ENCODE measurements at places on chromosomes 2 and 18. TPM values are rescaled to one million over a fixed set of nuclear protein-coding genes. Genes with fewer than 3 reads are reported as not detected.

- no peak for DNase-seq
Observed at GRCh38 chr2:133954636-133955035, 299.2 kb upstream of the MGAT5 start.

DNA sequence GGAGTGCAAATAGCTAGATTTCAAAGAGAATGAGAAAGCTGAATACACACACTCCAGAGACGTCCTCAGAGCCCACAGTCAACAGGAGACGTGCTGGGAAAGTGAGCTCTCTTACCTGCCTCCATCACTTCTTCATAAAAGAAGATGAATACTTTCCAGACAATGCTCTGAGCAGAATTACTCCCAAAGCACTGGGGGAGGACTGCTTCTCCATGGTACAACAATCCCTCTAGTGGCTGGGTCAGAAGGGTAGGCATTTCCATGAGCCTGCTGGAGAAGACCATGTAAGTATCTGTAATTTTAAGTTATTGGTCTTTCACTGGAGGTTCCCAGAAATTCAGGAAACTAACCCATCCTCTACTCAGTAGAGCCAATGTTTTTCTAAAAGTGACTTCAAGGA, 190.3 kb downstream of the RBM43 start:
- no peak for DNase-seq

- DNase-seq: no peak
Observed at GRCh38 chr2:105671156-105671555, 73.6 kb upstream of the NCK2 start.

- DNase-seq: no peak
Observed at GRCh38 chr2:203022751-203023150, 8.1 kb downstream of the NBEAL1 start.

- no peak for DNase-seq
Observed at GRCh38 chr2:175560521-175561169, 379.1 kb upstream of the ATP5MC3 start.

DNA sequence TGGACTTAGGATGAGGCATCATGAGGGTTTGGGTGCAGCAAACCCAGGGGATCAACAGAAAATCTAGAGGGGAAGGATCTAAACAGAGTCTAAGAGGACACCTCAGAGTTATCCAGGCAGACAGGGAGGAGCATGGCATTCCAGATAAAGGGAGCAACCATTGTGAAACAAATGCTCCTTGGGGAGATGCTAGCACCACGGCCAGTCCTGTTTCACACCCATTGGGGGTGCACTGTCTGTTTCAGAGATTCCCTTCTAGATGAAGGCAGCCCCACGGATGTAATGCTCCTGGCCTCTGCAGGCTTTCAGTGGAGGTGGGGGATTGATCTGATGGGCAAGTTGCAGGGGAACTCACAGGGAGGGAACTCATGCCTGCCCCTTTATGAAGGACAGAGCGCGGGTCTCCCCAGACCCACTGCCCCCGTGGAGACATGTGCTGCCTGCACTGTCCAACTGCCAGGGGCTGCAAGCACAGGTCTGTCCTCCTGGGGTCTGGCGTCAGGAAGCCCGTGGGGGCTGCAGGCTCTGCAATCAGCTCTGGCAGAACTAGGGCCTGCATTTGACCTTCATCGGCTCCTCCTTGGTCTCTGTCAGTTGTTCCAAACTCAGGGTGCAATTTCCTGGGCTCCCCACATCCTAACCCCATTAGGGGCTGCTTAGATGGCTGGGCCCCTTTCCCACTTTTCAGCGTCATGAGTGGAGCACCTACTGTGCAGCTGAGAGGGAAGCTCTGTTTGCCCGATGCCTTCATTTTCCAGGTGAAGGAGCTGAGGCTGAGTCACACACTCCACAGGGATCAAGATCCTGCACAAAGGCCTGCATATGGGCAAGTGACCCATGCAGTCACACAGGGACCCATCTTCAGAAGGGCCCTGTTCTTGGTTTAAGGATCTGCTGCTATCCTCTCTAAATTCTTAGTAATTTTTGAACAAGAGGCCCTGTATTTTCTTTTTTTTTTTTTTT, 163.4 kb downstream of the ARL4C start:
- no peak for DNase-seq

DNA sequence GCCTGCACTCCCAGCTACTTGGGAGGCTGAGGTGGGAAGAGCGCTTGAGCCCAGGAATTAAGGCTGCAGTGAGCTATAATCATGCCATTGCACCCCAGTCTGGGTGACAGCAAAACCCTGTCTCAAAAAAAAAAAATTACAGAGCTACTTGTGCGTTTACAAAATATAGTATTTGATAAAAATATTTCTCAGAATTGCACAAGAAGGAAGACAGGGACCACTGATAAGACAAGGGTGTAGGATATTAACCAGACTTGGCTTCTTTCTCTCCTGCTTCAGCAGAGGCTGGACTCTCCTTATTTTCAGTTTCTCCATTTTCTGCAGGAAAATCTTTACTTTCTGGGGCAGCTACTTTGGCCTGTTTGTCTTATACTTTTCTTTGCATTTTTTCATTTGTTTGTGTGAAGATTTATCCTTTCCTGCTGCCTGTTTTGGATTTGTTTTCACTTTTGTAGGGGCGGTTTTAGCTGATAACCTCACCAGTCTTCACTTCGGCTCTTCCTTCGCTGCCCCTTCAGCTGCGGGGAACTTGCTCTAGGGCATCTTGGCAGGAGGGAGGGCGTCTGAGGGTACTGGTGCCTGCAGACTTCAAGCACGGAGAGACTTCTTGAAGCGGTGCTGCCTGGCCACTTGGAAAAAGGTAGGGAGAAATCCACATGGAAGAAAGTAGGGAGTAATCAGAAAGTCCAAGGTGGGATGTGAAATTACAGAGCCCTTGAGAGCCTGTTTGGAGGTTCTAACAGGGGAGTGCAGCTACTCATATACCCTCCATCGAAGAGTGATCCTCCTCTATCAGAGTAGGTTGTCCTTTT, 14.9 kb upstream of the ZDBF2 start:
- DNase-seq: no peak

GRCh38 chr2:233270366-233270765, 18.9 kb downstream of the ATG16L1 start:
- no peak for DNase-seq

DNA sequence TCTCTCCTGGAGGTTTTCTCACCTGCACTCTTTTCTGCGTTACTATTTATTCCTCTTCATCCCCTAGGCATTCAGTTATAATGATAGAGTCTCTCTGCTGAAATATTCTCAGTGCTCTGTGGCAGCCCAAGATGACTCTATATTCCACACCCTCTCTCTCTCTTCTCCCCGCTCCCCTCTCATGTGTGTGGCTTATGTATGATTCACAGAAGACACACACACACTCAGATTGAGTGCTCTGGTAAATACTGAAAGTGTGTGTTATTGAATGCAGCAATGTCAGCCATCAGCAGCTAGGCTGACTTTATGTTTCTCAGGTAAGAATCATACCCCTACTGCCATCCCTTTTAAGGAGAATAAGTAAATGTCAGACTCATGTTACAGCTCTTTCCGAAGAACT, 201.2 kb downstream of the SLC4A10 start:
- no peak for DNase-seq

GRCh38 chr2:144801766-144802165, 281.8 kb upstream of the ZEB2 start:
- no peak for DNase-seq

DNA sequence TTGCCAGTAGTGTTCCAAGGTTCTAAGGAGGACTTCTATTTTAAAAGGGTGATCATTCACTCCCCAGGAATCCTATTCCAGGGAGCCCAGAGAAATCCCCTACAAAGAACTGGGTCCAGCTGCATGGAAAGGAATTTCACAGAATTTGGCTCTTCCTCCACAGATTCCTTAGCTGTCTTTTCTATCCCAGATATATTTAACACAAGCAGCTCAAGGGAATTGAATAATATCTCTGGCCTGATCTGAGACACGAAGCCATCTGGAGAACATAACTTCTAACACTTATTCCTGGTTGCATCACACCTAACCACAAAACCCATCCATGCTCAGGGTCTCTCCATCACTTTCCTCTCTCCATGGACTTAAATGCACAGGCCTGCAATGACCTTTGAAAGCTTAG, 306.7 kb upstream of the ACVR2A start:
- DNase-seq: no peak

GRCh38 chr18:31618801-31619200, 27.1 kb downstream of the TTR start:
- no peak for DNase-seq

GRCh38 chr2:236916181-236916580, 169.5 kb upstream of the COPS8 start:
- DNase-seq: no peak

DNA sequence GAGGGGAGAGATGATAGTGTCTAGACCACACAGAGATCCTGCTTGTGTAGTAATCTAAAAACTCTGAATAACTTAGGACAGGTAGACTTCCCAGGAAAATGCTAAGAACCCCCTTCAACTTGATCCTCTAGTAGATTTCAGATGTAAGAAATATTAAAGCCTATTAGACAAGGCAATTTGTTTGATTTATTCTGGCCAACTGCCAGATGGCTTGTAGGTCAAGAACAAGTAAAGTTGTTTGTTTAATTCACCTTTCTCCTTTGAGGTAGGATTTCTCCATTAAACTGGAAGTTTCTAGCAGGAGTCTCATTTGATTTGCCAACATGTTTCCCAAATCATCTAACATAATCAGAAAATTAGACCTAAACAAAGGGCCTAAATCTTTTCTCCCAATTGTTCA, 48.6 kb downstream of the SH3RF3 start:
- no peak for DNase-seq

GRCh38 chr2:18645315-18645714, 55.9 kb upstream of the NT5C1B start:
- no peak for DNase-seq

- no peak for DNase-seq
Observed at GRCh38 chr2:146981921-146982320, 862.9 kb upstream of the ACVR2A start.

DNA sequence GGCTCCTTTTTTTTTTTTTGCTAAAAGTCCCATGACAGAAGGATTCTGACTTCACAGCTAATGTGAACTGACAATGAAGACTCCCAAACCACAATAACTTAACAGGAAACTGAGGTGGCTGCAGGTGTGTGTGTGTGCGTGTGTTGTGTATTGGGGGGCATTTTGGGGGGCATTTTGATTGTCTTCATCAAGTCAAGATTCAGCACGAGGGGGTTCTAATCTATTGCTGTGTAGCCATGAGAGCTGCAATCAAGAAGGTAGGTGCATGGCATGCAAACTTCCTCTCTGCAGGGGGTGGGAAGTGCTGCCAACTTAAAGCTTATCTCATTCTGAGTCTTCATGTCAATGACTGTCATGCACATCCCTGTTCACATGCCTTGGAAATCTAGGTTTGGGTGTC, 25.2 kb downstream of the SPRED2 start:
- DNase-seq: no peak

DNA sequence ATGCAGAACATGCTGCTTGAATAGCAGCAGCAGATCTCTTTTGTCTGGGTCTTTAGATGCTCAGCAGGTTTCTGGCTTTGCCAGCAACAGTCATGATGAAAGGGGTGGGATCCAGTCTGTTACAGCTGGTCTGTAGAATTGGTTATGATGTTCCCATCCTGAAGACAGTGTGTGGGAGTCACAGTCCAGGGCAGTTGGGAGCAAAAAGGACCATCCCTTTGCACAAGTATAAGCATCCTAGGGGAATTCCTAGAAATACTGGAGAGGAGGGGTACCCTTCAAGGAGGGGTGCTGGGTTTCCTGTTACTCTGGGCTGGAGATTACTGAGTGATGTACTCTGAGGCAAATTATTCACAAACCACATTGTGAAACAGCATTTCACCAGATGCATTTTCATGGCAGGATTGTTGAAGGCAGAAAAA, 119.9 kb upstream of the RND3 start:
- no peak for DNase-seq

- no peak for DNase-seq
Observed at GRCh38 chr2:23498943-23499342, 114.0 kb downstream of the KLHL29 start.

DNA sequence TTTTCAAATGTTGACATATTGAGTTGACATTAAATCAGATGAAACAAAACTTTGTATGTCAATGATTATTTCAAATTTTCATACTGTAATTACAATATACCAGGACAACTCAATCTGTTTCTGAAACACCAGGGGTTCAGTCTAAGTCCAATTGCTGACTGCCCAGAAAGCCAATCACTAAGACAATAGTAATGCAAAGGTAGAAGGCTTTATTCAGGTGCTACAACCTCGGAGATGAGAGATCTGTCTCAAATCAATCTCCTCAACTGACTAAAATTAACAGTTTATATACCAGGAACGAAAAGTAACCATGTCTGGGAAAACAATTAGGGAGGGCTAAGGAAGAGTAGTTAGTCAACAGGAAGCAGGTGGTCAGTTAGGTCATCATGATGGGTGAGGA, 1400.4 kb downstream of the SUCLG1 start:
- DNase-seq: no peak

DNA sequence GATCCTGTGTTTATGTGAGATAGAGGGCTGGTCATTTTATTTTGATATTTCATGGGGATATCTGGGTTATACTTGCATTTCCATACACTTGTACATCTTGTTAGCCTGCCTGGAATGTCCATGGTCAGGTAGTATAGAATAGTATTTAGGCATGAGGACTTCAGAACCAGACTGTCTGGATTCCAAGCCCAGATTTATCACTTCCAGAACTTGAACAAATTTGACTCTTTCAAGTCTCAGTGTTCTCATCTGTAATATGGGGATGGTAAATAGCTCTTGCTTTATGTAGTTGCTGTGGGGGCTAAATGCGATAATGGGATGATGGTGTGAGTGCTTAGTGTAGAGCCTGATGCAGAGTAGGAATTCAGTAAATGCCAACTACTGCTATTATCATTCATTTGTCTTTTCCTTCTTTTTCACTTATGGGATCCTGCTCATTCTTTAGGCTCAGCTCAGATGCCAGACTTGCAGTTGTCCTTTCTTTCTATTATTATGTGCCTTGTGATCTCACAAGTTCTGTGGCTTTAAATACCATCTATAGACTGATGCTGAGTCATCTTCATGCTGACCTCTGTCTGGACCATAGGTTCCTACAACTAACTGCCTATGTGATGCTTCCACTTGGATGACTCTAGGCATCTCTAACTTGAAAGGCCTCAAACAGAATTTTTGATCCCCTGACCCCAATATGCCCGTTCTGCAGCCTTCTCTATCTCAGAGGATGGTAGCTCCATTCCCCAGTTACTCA, 67.4 kb downstream of the POLE4 start:
- no peak for DNase-seq

- no peak for DNase-seq
Observed at GRCh38 chr2:47006374-47007222, 91.0 kb upstream of the MCFD2 start.

The CDH20 gene
- total RNA-seq: 0.66 TPM

The BCL11A gene
- 0.64 TPM for total RNA-seq

The SLC9A2 gene
- 0.73 TPM for total RNA-seq

The IHH gene
- 0.66 TPM for total RNA-seq

The ASPRV1 gene
- total RNA-seq: 4.5 TPM

The C2orf66 gene
- total RNA-seq: not detected

The DTNB gene
- total RNA-seq: 7.8 TPM

The IL36RN gene
- not detected for total RNA-seq

The IMPACT gene
- 30.2 TPM for total RNA-seq

The CYP27C1 gene
- 0.29 TPM for total RNA-seq

The UGT1A10 gene
- not detected for total RNA-seq

The SERPINB11 gene
- total RNA-seq: not detected

The TDRD15 gene
- total RNA-seq: 0.59 TPM

The LINC00305 gene
- not detected for total RNA-seq

The CCDC68 gene
- total RNA-seq: 8.5 TPM

The POLR1B gene
- total RNA-seq: 15.7 TPM

The CD207 gene
- total RNA-seq: not detected

The KLHL41 gene
- total RNA-seq: 0.66 TPM

Data from breast epithelium (tissue), 4 donors.